Esophagus squamous epithelium (tissue), 5 donors: ENCODE measurements at places on chromosomes 2 and 18.

DNA sequence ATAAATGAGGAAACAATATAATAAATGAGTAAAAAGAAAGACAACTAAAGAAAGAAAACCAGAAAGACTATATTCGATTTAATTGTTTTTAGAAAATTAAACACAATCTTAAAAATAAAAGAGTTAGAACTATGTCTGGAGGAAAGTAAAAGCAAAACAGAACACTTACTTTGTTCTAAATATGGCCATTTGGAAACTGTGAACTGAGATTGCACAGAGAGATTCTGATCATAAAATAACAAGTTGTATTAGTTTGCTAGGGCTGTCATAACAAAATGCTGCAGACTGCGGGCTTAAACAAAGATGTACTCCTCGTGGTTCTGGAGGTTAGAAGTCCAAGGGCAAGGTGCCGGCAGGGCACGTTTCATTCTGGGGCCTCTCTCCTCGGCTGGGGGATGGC lies 128.1 kb upstream of the AQP4 start:
- no peak for DNase-seq

GRCh38 chr18:49169037-49169521 lies 218.3 kb upstream of the SMAD7 start:
- no peak for DNase-seq

GRCh38 chr2:176589825-176590440 lies 320.7 kb downstream of the MTX2 start:
- DNase-seq, result no peak

DNA sequence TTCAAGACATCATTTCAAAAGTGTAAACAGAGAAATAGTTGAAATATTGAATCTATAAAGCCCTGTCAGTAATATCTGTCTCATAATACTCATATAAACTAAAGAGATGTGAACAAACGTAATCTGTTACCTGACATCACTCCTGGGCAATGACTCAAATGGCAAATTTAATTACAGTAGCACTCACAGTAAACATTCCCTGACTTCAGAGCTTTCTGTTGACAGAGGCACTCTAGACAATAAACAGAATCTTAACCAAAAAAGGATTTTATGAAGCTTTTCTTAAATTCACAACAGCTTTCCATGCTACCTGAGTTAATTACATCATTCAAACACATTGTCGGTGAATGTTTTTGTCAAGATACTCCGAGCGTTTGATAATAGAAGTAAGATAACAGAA lies 128.1 kb upstream of the PDE1A start:
- no peak for DNase-seq

- no peak for DNase-seq
These were observed 41.2 kb upstream of the CWC22 start for GRCh38 chr2:180048251-180048650.

DNA sequence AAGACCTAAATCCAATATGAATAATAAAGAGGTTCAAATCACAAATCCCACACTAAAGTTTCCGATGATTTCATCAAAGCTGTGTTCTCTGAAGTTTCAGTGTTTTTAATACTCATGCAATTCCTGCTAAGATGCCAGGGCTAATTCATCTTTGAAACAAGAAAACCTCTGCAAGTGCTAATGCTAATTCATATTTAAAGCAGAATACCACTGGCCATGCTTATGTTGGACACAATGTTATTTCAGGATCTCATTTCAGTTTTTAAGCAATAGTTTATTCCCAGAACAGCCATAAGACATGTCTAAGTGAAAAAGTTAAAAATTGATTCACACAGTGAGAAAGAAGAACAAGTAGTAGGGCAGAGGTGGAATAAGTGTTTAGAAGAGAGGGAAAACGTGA lies 62.8 kb downstream of the GRB14 start:
- DNase-seq, result no peak

DNA sequence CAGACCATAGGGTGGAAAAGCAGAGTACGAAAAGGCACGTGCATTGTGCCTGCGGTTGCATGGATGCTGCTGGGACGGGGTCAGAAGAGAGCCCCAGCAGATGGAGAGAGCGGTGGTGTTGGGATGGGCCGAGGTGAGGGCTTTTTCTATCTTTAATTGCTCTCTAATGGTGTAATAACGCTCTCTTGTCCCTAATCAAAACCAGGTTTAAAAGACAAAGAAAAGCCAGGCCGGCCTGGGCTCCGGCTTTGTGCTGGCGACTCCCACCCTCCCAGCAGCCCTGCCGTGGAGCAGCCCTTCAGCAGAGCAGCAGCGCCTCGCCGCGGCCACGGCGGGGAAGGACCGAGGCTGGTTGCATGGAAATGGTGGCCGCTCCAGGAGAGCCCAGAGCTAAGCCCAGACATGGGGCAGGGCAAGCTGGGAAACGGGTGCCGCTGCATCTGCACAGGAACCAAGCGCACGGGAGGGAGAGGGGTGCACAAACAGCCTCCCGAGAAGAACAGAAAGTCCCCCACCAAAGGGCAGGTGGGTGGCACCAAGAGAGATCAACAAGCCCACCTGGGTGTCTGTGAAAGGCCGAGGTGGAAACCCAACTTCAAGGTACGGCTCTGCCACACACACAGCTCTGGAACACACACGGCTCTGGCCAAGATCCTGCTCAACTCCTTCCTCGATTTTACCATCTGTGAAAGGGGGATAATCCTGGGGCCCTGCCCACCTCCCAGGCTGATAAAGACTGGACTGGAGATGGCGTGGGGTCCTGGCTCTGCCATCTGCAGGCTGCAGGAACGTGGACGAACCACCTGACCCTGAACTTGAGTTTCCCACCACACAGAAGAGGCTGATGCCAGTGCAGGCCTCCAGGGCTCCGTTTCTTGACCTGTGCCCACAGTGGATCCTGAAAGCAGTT lies 15.0 kb downstream of the HS1BP3 start:
- no peak for DNase-seq
